ENCODE measurements at places on chromosomes 7 and 10.

DNA sequence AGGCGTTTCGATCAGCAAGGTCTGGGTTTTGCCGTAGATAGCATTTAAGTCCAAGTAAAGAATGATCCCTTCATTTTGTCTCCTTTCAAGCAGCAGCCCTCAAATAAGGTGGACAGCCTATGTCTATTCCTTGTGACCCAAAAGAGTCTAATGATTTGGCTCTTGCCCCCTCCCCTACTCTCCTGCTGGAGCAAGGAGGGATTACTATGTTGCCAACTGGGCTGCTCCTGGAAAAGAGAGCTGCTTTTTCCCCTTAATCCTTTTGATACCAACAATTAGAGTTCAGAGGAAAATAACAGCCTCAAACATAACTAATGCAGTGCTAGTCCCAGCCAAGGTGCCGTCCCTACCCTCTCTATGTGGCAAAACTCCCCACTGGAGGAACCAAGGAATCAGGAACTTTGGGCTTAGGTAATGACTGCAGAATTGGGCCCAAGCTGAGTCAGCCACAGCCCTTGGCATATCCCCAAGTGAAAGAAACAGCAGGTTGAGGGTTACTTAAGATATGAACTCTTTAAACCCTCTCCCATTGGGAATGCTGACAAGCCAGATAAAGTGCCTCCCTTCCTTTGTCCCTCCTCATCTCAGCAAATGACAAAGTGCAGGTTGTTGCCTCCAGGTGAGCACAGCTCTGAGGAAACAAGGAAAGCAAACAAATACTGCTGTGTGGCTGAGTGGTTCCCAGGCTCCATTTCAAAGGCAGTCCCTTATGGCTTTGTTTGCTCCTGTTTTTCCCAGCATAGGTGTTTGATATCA lies 643.7 kb downstream of the INHBA start:
- no peak for DNase-seq

GRCh38 chr7:34747867-34748727 lies 90.1 kb downstream of the NPSR1 start:
- no peak for DNase-seq

GRCh38 chr7:153185936-153186335 lies 426.4 kb downstream of the ACTR3B start:
- no peak for DNase-seq

DNA sequence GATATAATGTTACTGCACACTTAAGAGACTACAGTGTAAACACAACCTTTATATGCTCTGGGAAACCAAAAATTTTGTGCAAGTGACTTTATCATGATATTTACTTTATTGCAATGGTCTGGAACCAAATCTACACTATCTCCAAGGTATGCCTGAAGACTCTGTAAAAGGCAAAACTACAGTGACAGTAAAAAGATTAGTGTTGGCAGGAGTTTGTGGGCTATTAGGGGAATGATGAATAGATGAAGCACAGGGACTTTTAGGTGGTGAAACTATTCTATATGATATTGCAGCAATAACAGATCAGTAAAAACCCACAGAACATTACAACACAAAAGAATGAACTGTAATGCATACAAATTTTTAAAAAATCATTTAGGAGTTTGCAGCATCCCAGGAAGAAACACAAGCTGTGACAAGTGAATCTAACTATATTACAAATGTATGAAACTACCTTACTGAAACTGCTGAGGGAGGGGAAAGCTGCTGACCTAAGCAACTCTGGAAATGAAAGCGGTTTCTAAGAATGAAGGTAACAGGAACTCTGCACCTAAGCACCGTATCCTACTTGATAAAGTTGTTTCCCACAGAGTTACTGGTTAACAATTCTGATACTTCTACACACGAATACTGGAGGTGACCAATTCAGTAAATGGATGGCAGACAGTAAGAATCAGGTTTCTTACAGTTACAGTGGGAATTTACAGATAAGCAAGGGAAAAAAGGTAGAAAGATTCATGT lies 82.6 kb downstream of the ATE1 start:
- DNase-seq = no peak

- no peak for DNase-seq
These were observed 9.3 kb downstream of the KCNH2 start for GRCh38 chr7:150968734-150969372.

GRCh38 chr10:50426485-50426884 lies 175.2 kb upstream of the ASAH2 start:
- no peak for DNase-seq

- DNase-seq = no peak
These were observed 61.5 kb downstream of the LANCL2 start for GRCh38 chr7:55426676-55427075.

- DNase-seq = no peak
These were observed 276.9 kb upstream of the NEBL start for GRCh38 chr10:21173802-21174714.

GRCh38 chr7:155258226-155258560 lies 39.5 kb upstream of the INSIG1 start:
- no peak for DNase-seq

GRCh38 chr7:44769776-44770294 lies 21.2 kb downstream of the ZMIZ2 start:
- no peak for DNase-seq

DNA sequence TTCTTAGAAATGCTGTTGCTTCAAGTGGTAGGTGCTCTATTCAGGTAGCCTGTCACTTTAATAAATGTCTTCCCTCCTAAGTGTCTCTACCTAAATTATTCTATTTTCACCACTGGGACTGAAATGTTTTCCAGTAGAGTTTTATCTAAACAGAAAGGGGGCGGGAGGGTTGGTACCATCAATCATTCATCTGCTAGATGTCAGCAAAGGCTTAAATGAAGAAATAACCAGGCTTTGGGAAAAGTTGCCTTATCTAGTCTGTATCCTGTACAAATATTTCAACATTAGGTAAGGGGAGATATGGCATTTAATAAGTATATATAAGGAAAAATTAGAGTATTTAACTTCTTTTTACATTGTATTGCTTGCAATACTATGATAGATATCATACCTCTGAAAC lies 51.8 kb downstream of the VTI1A start:
- no peak for DNase-seq

DNA sequence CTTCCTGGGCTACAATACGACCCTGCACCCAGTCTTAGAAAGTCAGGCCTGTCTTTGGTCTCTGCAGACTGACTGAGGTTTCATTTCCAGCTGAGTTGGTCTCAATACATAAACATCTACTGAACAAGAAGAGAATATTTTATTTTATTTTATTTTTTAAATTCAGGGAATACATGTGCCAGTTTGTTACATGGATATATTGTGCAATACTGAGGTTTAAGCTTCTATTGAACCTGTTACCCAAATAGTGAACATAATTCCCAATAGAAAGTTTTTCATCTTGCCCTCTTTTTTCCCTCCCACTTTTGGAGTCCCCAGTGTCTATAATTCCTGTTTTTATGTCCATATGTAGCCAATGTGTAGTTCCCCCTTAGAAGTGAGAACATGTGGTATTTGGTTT lies 10.7 kb downstream of the FZD8 start:
- no peak for DNase-seq

Measured in activated naive CD8-positive, alpha-beta T cell treated with anti-CD3 and anti-CD28 coated beads, Interleukin-2, amount 50 U/mL, for 16 hours (primary cell).